ENCODE measurements at places on chromosomes 5 and 9.

DNA sequence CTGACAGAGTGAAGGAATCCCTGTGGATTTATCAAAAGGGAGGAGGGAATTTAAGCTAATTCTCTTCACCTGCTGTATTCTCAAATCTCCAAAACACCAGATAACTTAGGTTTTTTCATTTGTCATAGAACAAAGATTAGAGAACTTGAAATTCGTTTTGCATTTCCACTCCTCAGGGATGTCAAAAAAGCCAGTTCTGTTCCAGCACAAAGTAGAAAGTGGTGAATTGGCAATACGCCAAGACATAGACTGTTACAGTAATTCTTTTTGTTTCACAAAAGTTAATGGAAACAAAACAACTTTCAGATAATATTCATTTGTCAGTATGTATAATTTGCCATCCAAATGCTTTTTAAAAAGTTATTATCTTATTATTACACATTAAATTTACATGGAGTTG, 15.0 kb downstream of the S1PR3 start:
- no peak for DNase-seq

DNA sequence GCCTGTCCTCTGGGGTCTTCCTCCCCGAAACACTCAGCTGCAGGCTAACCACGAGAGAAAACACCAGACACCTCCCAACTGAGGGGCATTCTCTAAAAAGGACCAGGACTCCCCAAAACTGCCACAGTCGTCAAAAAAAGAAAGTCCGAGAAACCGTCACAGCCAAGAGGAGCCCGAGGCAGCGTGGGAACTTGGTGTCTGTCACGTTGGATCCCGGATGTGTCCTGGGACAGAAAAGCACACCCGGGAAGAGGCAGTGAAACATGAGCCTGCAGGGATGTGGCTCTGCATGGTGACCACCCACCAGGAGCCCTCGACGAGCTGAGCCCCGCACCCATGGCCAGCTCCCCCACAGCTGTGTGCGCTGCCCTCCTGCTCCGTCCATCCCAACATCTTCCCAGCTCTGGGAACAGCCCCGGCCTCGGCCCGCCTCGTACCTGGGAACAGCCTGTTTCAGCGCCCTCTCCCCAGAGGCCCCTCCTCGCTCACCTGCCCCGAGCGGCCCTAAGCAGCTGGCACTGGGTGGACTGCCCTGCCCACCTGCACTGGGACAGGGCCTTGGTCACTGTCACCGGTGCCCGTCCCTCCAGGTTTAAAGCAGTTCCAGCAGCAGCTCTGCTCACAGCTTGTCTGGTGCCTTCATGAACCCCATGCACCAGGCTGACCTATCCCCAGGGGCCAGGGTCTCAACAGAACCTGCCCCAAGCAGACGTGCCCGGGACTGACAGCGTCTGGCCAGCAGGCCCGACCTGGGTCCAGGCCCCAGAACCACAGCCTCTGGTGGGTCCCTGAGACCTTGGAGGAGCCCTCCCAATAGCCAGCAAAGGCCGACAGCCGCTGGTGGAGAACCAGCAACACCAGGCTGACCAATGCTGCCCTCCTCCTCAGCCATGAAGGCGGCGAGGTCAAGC, 10.9 kb downstream of the SLC12A7 start:
- no peak for DNase-seq

- DNase-seq: peak; percentile 59
Measured at GRCh38 chr9:132946631-132947295, 2.3 kb upstream of the TSC1 start.

DNA sequence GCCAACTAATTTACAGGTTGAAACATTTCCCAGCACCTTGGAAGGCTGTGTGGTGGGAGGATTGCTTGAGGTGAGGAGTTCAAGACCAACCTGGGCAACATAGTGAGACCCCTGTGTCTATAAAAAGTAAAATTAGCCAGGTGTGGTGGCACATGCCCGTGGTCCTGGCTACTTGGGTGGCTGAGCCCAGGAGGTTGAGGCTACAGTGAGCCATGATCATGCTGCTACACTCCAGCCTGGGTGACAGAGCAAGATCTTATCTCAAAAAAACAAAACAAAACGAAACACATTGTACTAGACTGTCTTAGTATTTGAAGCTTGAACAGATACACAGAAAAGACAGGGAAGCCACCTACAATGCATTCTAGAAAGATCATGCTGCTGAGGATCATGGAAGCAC, 2.8 kb upstream of the HSDL2 start:
- no peak for DNase-seq

- no peak for DNase-seq
Measured at GRCh38 chr9:134213508-134213850, 49.1 kb upstream of the RNU6ATAC start.

- peak; percentile 32 for DNase-seq
Measured at GRCh38 chr5:159181152-159181551, 28.2 kb downstream of the RNF145 start.

Data from AG10803 (cell line).